Kidney epithelial cell (primary cell): ENCODE measurements at places on chromosomes 2 and 18. TPM values are rescaled to one million over a fixed set of nuclear protein-coding genes. Genes with fewer than 3 reads are reported as not detected.

FBLN7 gene
- total RNA-seq: 0.14 and 1.0 TPM in 2 replicates

MAL gene
- 9.6 and 19.1 TPM in 2 replicates for total RNA-seq

SLC8A1 gene
- 2.8 and 3.2 TPM in 2 replicates for total RNA-seq

GRCh38 chr2:114949228-114949804, 506.9 kb downstream of the DPP10 start:
- DNase-seq: no peak

- no peak for DNase-seq
Observed at GRCh38 chr2:236678307-236678975, 108.8 kb downstream of the ACKR3 start.

GRCh38 chr2:198191651-198192050, 387.3 kb downstream of the PLCL1 start:
- DNase-seq: no peak

DNA sequence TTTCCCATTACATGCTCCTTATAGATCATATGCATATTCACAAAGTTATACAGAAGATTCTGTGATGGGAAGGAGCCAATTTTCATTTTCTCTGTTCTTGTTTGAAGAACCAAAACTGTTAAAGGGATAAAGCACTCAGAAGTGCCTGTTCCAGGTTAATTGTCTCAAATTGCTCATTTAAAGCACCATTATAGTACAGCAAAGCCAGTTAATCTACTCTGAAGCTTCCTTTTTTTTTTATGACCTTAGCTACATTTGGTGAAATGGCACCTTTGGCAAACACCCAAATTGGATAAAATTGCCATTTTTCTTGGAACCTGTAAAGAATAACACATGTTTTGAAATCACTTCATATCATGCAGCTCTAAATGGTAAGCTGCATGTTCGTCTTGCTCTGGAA, 1092.3 kb downstream of the BCL11A start:
- DNase-seq: no peak

DNA sequence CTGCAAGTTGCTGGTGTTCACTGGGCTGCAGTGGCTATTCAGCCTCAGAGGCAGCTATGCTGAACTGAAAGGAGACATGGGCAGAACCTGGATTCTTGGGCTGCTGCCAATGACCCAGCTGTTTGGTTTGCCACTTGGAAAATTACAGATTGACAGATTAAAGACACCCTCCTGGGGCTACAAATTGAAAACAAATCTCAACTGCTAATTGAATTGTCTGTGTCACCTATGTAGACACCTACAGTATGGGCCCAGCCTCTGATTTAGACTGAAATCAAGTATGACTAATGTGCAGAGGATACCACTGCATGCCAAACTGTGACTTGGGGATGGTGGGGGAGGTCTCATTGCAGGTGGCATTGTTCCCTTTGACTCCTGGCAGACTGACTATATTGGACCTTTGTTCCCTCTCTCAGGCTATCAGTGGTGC, 42.8 kb downstream of the ITSN2 start:
- no peak for DNase-seq

GRCh38 chr18:41155910-41156851, 798.9 kb upstream of the PIK3C3 start:
- DNase-seq: no peak
